ENCODE measurements at places on chromosomes 16 and 17. TPM values are rescaled to one million over a fixed set of nuclear protein-coding genes. Genes with fewer than 3 reads are reported as not detected.

DNA sequence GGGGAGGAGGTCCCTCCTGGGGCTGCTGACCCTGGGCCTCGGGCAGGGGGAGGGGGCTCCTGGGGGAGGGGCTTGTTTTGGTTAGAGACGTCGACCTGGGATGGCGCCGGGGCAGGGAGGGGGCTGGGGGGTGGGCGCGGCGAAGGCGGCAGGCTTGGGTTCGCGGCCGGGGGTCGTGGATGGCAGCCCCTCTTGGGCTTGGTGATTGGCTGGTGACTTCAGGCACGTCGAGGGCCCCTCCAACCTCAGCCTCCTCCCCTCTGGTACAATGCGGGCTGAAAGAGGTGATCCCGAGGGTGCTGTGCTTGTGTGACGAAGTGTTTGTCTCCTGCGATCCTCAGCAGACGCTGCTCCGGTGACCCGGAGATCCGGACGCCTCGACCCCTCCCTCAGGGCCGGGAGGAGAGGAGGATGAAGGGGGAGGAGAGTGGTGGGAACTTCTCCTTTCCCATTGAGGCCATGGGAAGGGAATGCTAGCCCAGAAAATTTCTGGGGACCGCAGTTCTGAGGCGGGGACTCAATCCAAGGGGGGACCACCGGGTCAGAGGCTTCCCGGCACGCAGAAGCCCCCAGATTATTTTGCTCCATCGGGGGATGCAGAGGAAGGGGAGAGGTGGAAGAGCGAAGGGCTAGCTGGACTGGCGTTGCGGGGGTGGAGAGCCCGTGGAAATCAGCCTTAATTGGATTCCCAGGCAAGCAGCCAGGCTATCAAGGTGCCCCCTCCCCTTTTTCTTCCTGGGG is 43.9 kb downstream of the RAI1 start:
- no peak for DNase-seq

DNA sequence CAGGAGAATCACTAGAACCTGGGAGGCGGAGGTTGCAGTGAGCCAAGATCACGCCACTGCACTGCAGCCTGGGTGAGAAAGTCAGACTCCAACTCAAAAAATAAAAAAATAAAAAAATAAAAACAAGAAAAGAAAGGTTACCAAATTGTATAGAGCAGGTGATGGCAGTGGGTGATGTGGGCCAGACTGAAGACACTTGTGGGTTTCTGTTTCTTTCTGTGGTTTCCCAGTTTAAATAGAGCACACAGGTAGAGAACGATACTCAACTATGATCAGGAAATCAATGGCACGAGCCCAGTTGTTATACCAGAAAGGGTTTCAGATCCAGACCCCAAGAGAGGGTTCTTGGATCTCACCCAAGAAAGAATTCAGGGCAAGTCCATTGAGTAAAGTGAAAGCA is 32.6 kb downstream of the NUBP1 start:
- peak; percentile 17 for DNase-seq

DNA sequence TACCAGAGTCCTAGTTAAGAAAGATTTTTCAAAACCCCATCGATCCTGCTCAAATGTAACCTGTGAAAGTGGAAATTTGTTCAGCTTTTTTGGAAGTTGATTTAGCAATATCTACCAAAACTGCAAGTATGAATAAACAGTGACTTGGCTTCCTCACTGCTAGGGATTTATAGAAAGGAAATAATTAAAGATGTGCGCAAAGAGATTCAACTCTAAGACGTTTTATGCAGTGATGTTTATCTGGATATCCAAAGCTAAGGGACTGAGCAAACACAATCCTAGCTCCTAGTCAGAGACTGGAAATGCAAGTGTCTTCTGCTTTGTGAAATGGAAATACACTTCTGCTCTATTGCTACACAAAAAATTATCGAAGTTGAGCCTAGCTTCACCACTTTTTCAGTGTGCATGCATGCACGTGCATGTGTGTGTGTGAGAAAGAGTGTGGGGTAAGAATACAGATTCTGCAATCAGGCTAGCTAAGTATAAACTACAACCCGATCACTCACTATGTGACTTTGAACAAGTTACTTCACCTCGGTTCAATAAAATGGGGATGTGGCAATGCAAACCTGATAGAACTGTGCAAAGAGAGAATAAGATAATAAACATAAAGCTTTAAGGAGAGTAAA is 52.1 kb upstream of the FOXF1 start:
- no peak for DNase-seq

DNA sequence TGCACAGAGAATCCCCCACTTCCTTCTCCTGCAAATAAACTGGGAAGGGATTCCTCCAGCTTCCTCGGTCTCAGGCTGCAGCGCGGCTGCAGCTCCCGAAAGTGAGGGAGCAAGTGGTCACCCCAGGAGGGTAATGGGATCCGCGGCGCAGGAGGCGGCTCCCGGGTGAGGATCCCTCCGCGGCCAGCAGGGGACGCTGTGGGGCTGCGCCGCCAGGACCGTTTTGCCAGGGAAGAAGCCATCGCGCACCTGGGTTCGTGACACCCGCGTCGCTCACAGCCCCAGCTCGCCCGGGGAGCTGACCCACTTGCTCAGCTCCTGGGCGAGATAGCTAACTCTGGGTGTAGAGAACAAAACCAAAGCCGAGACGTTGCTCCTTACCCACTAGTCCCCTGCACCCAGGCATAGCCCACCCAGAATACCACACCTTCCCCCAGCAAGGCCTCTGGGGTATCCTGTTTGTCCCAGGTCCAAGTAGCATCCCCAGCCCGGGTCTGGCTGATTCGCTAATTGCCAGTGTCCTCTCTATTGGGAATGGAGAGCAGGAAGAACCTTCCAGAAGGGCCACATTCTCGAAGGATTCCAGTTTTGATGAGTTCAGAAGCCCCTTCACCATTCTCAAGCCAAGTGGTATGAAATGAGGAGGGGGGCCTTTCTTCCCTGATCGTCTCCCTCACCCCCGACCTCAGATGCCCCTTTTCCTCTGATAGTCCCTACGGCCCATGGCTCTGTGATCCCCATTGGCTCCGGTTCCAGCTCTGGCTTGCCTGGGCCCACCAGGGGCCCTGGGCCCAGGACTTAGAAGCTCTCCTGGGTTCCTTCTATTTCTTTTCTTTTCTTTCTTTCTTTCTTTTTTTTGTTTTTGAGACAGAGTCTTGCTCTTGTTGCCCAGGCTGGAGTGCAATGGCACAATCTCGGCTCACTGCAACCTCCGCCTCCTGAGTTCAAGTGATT is 14.1 kb downstream of the CYGB start:
- DNase-seq: peak; percentile 88

DNA sequence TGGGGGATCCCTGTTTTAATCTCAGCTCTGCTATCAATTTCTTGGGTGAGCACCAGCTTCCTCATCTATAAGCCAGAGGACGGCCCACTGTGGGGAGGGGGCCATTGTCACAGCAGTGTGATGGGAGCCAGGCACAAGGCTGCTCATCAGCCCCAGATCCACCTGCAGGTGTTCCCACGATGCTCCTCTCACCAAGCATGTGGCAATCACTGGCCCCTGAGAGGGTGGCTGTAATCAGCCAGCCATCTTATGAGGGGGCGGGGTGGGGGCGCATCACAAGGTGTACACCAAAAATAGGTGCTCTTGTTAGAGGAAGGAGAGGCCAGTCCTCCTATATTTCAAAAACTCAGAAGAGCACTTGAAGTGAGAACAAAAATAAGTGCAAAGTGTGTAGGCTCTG is 31.2 kb downstream of the HNF1B start:
- no peak for DNase-seq

DNA sequence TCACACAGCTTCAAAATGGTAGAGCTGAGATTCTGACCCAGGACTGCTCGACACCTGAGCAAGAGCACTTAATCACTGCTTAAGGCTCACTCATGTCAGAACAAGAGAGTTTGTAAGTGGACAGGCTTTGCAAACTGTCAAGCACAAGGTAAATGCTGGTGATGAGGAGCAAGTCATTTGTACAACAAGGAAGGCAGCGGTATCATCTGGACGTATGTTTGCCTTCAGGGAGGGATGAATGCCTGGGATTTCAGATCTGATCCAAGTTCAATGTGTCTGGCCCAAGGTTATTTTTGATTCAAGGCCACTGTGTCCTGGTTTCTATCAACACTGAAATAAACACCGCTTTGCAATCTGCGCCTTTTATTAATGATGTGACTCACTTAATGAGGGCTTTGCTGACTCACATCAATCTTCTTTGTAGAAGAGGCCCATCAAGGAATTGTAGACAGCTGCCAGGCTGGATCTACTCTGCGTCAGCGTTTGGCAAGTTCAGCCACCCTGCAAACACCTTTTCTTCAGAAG is 174.4 kb upstream of the HS3ST3A1 start:
- no peak for DNase-seq

DNA sequence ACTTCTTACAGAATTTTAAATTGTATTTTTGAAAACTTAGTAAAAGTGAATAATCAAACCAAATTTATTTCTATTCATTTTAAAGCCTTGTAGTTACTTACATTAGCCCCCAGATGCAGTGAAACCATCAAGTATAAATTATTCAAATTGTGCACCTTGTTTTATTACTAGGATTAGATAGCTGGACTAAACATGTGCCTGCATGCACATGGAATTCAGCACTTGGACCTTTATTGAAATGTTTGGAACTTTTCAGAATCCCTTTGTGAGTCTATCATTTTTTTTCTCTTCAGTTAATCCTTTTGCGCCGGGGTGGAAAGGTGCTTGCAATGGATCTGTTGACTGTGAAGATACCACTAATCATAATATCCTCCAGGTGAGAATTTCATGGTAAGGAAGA is 4.7 kb downstream of the ZPBP2 start:
- DNase-seq: no peak

DNA sequence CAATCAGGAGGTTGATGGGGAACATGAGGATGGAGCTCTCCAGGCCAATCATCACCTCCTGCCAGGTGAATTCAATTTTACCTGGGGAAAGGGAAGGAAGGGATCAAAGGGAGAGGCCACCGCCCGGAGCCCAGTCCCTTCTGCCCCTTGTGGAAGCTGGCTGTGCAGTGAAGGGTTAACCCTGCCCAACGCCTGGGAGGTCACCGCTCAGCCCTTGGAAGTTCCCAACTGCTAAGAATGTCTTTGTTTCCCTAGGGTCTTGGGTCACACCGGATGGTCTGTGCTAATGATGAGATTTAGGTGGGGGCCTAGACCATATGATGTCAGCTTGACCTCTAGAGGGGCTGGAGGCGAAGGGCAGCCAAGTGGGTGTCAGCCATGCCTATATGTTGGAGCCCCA is 52.1 kb upstream of the GCSH start:
- DNase-seq: no peak

- no peak for DNase-seq
Measured at GRCh38 chr17:18262111-18262510, 1.6 kb downstream of the MIEF2 start.

GRCh38 chr16:28592511-28592910 is 4.3 kb downstream of the SULT1A2 start:
- DNase-seq: no peak

GRCh38 chr17:61404913-61405685 is 5.5 kb downstream of the TBX2 start:
- DNase-seq: no peak

GRCh38 chr16:25411396-25412081 is 153.9 kb upstream of the ZKSCAN2 start:
- DNase-seq: no peak

GRCh38 chr17:45240905-45241327 is 19.2 kb downstream of the FMNL1 start:
- DNase-seq: no peak

DNA sequence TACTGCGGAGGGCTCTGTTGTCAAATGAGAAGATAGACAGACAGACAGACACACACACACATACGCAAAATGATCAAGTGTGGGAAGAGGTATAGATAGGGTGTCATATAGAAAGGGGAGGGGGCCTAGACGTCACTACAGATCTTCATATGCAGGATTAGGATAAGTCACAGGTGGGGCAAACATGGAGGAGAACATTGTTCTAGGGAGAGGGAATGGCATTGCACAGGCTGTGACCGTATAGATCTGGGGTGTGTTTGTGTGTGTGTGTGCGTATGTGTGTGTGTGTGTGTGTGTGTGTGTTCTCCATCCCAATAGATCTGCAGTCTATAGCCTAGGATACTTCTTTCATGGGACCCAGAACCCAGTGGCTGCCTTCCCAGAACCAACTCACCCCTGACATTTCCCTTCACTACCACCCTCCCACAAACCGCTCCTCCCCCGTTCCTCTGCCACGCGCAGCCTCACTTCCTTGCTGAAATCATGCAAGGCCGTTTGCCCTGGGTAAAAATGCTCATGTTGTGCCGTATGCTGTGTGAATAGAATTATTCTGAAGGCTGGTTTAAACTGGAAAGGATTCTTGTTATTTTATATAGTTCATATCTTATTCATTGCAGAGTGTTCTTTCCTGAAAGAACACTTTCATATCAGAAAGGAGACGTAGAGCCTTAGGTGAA is 50.5 kb upstream of the CCL1 start:
- no peak for DNase-seq

DNA sequence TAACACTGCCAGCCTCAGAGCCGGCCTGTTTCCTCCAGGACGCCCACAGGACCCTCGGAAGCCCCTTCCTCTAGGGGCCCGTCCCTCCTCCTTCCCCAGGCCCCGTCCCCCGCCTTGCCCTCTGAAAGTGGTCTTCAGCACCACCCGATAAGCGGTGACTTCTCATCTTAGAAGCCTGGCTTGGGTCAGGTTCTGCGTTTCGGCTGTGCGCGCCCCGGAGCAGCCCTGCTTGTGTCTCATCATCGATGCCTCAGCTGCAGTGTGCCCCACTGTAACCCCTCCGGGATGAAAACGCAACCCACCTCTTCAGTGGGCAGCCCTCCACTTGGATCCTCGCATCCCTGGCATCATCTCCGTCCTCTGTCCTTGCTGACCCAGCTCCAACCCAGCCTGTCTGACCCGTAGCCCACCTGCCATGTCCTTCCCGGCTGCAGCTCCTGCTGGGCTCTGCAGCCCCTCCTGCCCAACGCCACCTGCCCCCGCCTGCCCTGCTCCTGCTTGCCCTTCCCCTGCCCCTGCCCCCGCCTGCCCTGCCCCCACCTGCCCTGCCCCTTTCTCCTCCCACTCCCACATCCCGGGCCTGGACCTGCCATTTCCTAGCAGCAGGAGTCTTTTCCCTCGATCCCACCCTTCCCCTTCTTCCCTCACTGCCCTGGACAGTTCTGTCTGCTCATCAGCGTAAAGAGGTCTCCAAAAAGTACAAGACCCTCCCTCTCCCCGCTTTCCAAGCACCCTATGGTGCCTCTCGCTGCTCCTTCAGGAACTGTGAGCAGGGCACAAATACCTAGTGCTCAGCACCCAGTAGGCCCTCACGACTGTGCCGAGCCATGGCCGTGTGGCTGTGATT is 112.5 kb upstream of the CHMP6 start:
- DNase-seq: no peak

GRCh38 chr16:87368029-87368770 is 15.4 kb downstream of the FBXO31 start:
- DNase-seq: no peak

DNA sequence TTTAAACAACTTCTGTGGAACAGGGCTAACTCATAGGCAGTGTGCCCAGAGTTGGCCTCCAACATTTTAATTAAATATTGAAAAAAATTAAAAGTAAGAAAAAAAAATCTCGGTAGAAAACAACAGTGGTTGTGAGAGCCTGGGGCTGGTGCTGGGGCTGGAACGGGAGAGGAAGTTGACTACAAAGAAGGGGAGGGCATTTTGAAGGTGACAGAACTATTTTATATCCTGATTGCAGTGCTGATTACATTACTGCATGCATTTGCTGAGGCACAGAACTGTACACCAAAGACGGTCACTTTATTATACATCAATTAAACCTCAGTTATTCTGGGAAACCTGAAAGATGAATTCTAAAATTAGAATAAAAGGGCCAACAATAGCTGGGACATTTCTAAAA is 142.5 kb downstream of the PARN start:
- no peak for DNase-seq

SNAI3 gene
- total RNA-seq: 5.8 TPM

KRTAP4-3 gene
- total RNA-seq: not detected

GABARAP gene
- 188 TPM for total RNA-seq

MYL4 gene
- not detected for total RNA-seq

OMG gene
- total RNA-seq: 0.15 TPM

GALK1 gene
- total RNA-seq: 69.3 TPM

KRT37 gene
- total RNA-seq: not detected

All from activated CD4-positive, alpha-beta memory T cell treated with anti-CD3 and anti-CD28 coated beads for 36 hours (primary cell).